ENCODE measurements at places on chromosomes 6 and 20.

DNA sequence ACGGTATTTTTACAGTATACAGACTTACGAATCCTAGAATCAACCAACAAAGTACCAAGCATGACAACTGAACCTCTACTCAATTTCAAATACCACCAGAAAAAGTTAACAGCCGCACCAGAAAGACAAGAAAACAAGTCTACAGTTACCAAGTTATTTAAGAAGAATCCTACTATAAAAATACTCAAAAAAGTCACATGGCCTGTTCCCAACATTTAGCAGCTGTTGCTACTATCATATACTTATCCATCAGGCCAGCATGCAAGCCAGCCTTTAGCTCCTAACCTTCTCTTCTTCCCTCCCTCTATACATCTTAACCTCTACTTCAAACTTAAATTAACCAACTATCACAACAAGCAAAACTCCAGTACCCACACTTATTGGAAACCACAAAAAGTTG, 1.9 kb downstream of the SYNCRIP start:
- no peak for DNase-seq

DNA sequence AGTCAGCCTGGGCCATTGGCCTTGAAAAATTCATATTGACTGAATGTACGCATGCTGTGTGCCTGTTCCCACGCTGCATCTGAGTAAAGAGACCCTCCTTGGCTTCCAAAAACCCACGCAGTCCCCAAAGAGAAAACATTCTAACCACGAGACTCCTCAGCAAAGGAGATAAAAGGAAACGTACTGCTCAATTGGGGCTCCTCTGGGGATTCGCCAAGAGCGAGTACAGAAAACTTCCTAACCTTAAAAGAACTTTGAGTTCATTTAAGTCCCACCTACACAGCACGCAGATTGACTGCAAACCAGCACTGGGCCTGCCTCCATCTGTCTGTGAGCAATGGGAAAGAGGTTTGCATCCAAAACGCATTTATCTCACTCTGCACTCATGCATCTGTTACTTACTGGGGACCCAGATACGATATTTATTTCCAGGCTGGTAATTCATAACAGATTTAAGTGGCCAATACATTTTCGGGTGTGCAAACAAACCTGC, 505.9 kb upstream of the CHD6 start:
- no peak for DNase-seq

DNA sequence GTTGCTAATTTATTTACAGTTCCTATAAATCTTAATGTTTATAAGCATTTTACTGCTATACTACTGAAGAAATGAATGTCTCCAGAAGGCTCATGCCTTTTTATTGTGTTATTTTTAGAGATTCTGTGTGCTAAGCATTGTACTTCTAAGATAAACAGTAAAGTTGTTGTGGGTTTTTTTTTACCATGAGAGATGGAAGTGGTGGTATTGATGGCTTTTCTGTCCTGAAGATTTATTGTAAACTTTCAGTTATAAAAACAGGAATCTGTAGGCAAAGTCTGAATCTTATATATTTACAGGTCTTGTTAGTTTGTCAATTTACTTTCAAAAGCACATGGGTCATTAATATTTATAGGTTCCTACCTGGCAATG, 246.9 kb downstream of the TMEM242 start:
- DNase-seq: no peak

DNA sequence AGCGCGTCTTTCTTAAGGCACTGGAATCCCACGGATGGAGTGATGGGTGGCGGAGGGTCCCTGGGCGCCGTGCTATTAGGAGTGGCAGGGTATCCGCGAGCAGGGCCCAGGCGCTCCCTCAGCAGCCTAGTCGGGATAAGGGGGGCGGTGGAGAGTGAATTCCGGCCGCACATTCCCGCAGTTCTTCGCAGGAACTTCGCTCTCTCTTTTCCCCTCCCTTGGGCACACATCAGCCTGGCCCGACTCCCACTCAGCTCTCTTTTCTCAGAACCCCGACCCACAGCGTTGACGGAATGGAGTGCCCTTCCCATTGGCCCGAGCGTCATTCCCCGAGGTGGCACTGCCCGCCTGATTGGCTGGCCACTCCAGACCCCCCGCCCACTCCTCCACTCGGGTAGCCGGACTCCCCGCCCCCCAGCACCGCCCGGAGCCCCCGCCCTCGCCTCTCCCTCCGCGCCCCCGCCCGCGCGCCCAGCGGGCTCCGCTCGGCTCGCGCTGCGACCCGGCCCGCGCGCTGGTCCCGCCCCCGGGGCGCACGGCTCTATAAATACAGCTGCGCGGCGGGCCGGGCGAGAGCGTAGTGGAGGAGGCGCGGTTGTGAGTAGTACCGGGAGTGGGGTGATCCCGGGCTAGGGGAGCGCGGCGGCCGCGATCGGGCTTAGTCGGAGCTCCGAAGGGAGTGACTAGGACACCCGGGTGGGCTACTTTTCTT, at the start of gene ID4:
ID4 (plus strand) TSS at position 572 of the 712 bp plus-strand sequence. CDS start 385 bp downstream, outside the sequence.
- no peak for DNase-seq

- DNase-seq: no peak
These were observed 16.1 kb downstream of the BFSP1 start for GRCh38 chr20:17515053-17515452.

Measured in CD8-positive, alpha-beta memory T cell (primary cell).